ENCODE measurements at places on chromosomes 13 and 19.

DNA sequence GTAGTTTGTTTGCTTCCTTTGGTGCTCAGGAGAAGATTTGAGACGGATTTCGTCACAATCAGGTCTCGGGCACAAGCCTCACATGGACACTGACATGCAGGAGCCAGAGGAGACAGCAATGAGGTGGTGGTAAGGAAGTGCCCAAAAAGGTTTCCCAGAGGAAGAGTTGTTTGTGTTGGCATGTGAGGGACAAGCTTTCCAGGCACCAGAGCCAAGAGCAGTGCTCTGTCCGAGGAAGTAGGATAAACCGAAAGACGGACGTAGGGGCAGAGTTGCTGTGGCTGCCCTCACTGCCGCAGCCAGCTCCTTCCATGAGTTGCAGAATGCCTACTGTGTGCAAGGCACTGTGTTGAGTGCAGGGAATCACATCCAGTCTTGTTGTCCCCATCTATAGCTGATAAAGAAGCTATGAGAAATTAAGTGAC, 27.7 kb downstream of the SAE1 start:
- H3K27me3 ChIP-seq = no peaks in the 10 kb centered on the region
- no peak overlapping the region for H3K4me3 ChIP-seq
- peaks cover 16% of the 10 kb centered on the region for H3K36me3 ChIP-seq
- H3K4me1 ChIP-seq = peaks cover 8% of the 10 kb centered on the region

DNA sequence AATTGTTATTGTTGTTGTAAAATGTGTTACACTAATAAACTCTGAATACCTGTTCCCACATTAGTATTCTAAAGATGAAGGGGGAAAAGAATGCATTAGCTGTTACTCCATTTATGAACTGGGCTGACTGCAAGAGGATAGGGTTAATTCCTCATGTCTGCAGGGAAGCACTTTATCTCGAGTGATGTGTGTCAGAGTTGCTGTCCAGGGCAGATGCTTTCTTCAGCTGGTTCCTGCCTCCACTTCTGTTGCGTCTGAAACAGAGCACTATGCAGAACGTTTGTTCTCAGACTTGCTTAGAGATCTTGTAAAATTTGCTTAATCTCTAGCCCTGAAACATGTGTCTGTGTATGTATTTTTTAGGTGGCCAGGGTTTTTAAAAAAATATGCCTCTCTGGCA, 318.8 kb downstream of the SPRY2 start:
- no peak overlapping the region for H3K27ac ChIP-seq
- DNase-seq = no peak
- no peaks in the 10 kb centered on the region for H3K4me1 ChIP-seq
- no peak overlapping the region for H3K4me3 ChIP-seq

- no peaks in the 10 kb centered on the region for H3K36me3 ChIP-seq
- H3K4me1 ChIP-seq = 0 out of 2 replicates have a peak, but pooled peaks cover 2% of the 10 kb centered on the region
Observed at GRCh38 chr19:3479177-3479833, 1.0 kb downstream of the SMIM24 start.

DNA sequence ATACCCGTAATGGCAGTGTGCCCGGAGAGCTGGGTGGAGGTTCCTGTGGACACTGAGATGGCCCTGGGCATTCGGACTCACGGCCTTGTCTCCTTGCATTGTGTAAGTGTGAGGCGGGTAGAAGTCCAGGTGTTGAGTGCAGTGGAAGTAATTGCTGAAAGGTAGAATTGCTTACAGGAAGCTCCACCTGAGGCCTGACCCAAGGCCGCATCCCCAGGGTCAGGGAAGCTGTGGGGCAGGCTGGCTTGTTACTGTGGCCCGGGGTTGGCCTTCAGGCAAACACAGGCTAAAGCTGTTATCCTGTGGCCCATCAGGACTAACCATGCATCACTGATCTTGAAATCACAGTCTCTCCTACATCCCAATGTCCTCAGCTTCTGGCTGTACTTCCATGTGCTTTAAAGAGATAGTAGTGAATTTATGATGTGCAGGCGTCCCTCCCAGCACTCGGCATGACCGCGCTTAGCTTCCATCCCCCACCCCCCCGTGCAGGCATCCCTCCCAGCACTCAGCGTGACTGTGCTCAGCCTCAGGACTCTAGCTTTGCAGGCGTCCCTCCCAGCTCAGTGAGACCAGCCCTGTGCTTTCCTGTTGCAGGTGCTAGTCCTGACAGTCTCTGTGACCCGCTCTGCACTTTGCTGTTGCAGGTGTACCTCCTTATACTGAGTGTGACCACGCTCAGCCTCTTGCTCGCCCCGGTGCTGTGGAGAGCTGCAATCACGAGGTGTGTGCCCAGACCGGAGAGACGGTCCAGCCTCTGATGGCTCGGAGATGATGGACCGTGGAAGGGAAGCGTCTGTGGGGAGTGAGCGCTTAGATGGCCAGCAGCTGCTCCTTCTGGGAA, 35.6 kb upstream of the TFDP1 start:
- H3K27ac ChIP-seq = no peak overlapping the region
- DNase-seq = no peak
- no peaks in the 10 kb centered on the region for H3K4me1 ChIP-seq
- peaks cover 3% of the 10 kb centered on the region for H3K36me3 ChIP-seq

- no peaks in the 10 kb centered on the region for H3K36me3 ChIP-seq
- no peaks in the 10 kb centered on the region for H3K4me1 ChIP-seq
- H3K27me3 ChIP-seq = no peaks in the 10 kb centered on the region
- peak overlapping the region; percentile 73 for H3K4me3 ChIP-seq
Observed at GRCh38 chr19:56508290-56508778, 679 bp downstream of the ZNF471 start.

DNA sequence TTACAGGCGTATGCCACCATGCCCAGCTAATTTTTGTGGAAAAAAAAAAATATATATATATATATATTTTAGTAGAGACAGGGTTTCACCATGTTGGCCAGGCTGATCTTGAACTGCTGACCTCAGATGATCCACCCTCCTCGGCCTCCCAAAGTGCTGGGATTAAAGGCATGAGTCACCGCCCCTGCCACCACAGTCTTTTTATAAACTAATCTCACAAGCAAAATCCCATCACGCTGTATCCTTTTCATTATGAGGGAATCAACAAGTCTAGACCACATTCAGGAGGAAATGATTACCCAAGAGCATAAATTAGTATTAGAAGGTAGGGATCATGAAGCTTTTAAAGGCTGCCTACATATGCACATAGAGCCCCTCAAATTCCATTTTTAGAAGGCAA, 210.6 kb upstream of the NBEA start:
- H3K4me3 ChIP-seq = no peak overlapping the region
- no peak overlapping the region for H3K27ac ChIP-seq
- no peak for DNase-seq
- H3K36me3 ChIP-seq = no peaks in the 10 kb centered on the region

DNA sequence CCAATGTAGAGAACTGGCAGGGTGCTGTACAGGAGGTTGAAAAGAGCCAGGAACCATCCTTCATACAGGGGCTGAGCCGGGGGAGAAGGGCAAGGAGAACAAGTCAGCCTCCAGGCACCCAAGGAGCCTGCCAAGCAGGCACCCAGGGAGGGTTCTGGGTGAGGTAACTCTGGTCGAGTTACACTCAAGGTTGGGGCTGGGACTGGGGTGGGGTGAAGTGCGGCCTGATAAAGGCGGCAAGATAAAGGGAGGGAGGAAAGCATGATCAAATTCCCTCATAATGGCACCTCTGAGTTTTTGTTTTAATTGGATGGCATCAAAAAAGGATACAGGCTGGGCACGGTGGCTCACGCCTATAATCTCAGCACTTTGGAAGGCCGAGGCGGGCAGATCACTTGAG, 25.0 kb downstream of the ATP8B3 start:
- no peak overlapping the region for H3K27ac ChIP-seq
- H3K36me3 ChIP-seq = no peaks in the 10 kb centered on the region
- H3K27me3 ChIP-seq = peaks cover 3% of the 10 kb centered on the region
- H3K4me3 ChIP-seq = no peak overlapping the region

GRCh38 chr13:106916329-106916976, 348.5 kb upstream of the ARGLU1 start:
- DNase-seq = no peak
- no peaks in the 10 kb centered on the region for H3K27me3 ChIP-seq
- H3K36me3 ChIP-seq = no peaks in the 10 kb centered on the region
- H3K4me3 ChIP-seq = no peak overlapping the region

DNA sequence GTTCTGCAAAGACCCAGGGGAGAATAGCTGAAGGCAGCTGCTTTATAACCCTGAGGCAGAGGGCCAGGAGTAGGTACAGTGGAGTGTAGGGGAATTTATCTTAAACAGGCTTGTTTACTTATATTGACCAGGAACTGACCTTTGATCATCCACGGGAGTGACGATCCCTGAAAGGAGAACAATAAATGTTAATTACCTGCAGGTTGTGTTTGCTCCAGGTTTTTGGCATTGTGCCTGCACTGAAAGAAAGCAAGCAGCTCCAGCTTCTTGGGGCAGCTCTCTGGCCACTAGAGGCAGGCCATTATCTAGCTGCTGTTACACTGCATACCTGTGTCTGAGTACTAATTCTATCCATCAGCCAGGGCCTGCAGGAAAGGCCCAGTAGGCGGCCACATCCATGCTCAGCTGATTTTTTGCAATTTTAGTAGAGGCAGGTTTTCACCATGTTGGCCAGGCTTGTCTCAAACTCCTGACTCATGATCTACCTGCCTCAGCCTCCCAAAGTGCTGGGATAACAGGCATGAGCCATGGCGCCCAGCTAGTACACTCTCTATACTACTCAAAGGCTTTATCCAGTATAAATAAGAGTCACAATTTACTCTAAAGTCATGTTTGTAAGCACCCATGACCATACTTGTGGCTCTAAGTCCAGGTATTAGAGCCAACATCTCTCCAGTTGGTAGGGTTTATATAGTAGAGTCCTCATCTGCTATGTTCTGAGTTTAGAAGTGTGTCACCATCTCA, 8.5 kb upstream of the ZNF91 start:
- H3K27ac ChIP-seq = no peak overlapping the region
- H3K27me3 ChIP-seq = no peaks in the 10 kb centered on the region
- no peak overlapping the region for H3K4me3 ChIP-seq
- peaks cover 27% of the 10 kb centered on the region for H3K36me3 ChIP-seq
- no peak for DNase-seq

GRCh38 chr19:1421218-1421957, 14.0 kb downstream of the DAZAP1 start:
- peaks cover 4% of the 10 kb centered on the region for H3K4me1 ChIP-seq
- H3K27ac ChIP-seq = no peak overlapping the region
- H3K27me3 ChIP-seq = no peaks in the 10 kb centered on the region

- no peaks in the 10 kb centered on the region for H3K4me1 ChIP-seq
- H3K36me3 ChIP-seq = no peaks in the 10 kb centered on the region
- no peak overlapping the region for H3K27ac ChIP-seq
- DNase-seq = no peak
Observed at GRCh38 chr13:99367663-99368448, 60.7 kb upstream of the GPR183 start.

DNA sequence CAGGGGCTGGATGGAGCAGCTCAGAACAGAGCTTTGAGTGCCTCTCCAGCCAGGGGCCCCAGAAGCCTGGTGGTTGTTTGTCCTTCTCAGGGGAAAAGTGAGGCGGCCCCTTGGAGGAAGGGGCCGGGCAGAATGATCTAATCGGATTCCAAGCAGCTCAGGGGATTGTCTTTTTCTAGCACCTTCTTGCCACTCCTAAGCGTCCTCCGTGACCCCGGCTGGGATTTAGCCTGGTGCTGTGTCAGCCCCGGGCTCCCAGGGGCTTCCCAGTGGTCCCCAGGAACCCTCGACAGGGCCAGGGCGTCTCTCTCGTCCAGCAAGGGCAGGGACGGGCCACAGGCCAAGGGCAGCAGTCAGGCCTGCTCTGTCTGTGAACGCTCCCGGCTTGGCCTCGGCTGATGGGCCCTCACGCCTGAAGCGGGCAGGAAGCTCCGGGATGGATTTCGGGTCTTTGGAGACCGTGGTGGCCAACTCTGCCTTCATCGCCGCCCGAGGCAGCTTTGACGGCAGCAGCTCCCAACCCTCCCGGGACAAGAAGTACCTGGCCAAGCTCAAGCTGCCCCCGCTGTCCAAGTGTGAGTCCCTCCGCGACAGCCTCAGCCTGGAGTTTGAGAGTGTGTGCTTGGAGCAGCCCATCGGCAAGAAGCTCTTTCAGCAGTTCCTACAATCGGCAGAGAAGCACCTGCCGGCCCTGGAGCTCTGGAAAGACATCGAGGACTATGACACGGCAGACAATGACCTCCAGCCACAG, at the start of gene GRK1:
GRK1 (plus strand) TSS at position 269 of the 751 bp plus-strand sequence; CDS start at position 437, 168 bp downstream.
- DNase-seq = no peak
- H3K4me1 ChIP-seq = no peaks in the 10 kb centered on the region
- H3K27me3 ChIP-seq = no peaks in the 10 kb centered on the region
- H3K4me3 ChIP-seq = no peak within 1 kb of the TSS
- no peaks in the 10 kb centered on the region for H3K36me3 ChIP-seq

DNA sequence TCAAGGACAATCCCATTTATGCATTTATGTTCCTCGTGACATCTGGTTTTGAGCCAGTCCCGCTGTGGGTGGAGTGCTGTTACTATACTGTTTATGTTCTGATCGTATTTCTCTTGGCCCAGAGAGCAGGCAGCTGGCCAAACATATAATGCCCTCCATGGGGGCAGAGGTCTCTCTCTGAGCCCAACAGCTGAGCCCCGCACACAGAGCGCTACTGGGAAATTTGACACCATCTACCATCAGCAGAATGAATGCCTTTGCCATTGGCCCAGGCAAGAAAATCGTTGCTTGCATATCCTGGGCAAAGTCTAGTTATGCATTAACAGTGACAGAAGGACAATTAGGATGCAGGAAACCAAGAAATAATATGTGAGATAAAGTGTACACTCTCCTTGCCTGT, 126.8 kb upstream of the CACNA1A start:
- no peaks in the 10 kb centered on the region for H3K27me3 ChIP-seq
- DNase-seq = no peak
- H3K4me1 ChIP-seq = no peaks in the 10 kb centered on the region
- no peak overlapping the region for H3K27ac ChIP-seq
- H3K4me3 ChIP-seq = no peak overlapping the region
- H3K36me3 ChIP-seq = no peaks in the 10 kb centered on the region

DNA sequence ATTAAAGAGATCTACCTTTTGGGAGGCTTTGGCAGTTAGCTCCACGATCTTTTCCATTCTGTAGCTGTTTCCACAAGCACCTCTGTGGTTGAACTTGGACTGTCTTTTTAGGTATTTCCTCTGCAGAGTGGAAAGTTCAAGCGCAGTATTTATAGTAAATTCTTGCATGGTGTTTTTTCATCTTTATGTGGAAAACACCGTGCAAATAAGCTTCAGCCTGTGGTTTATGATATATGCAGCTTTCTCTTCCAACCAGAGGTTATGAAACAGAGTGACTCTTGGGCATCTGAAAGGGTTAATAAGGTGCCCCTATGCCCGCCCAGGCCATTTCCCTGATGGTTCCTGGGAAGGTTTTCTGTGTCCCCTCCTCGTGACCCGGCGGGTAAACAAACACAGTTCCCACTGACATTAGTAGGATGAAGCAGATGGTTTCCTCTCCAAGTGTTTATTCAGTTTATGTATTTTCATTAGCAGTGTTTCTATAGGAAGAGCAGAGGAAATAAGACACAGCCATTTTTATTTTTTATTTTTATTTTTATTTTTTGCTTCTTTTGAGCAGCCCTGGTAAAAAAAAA, 39.7 kb upstream of the RNF113B start:
- no peak overlapping the region for H3K4me3 ChIP-seq
- no peak overlapping the region for H3K27ac ChIP-seq
- H3K4me1 ChIP-seq = no peaks in the 10 kb centered on the region
- DNase-seq = no peak
- H3K27me3 ChIP-seq = no peaks in the 10 kb centered on the region

- H3K4me3 ChIP-seq = no peak overlapping the region
- DNase-seq = no peak
- H3K4me1 ChIP-seq = peaks cover 2% of the 10 kb centered on the region
- no peaks in the 10 kb centered on the region for H3K36me3 ChIP-seq
- H3K27ac ChIP-seq = no peak overlapping the region
Observed at GRCh38 chr13:97256343-97256783, 34.2 kb downstream of the MBNL2 start.

Measured in iPS DF 6.9 (cell line).